ENCODE measurements at places on chromosomes 12 and 14.

DNA sequence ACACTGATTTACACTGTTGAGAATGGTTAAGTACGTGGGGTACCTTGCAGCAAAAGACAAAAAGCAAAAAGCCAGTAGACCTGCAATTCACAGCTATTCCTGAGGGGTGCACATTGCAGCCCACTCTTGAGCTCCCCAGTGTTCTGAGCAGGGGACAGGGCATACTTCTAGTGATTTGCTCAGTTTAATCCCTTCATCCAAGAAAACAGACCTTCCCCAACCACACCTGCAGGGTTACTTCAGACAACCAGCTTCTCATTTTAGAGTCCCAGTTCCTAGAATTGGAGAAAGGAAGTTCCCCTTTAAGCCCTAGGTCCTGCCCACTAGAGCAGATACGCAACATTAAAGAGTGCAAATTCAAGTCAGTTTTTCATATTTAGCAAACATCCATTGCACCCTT, 3.6 kb upstream of the WSB2 start:
- DNase-seq = no peak

GRCh38 chr14:42628602-42629001, 1021.9 kb downstream of the LRFN5 start:
- DNase-seq = no peak

DNA sequence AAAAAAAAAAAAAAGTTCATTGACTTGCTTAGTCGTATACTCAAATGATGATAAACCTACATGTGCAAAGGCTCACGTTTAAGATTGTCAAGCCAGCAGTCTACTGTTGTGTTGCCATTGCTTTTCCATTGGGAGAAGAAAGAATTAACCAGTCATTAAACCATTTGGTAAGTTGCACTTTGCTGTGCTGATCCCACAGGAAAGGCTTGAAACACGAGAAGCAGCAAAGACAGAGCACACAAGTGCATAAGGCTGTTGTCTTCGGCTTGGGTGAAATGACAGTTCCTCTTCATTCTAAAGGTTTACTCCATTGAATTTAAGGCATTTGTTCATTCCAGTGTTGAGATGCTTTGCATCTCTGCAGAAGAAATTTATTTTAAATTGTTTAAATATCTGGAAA, 50.1 kb downstream of the ZC3H14 start:
- no peak for DNase-seq

DNA sequence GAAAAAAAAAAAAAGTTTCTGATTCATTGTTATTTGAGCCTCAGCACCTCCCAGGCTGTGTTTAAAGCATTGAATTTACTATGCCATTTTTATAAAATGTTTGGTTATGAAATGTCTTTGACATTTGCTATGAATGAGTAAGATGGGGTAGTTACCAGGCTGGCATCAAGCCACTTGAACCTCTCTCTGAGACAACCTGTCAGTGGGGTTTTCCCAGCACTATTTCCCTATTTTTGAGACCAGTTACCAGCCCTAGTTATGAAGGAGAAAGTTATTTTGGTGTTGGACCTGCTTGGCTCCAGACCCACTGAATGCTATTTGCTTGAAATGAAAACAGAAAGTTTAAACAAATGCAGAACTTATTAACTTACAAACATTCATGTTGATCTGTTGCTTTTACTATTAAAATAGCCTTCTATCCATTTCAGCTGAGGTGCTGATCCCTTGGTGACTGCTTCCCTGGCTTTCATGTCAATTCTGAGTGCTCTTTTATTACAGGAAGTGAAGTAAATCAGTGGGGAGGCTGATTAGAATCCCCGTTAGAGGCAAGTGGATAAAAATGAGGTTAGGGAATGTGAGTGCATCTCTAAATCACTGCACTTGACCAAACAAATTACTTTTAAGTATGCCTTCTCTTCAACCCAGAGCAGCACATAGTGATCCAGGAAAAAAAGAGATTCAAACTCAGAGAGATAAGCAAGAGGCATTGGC, 37.8 kb downstream of the LLPH start:
- no peak for DNase-seq

DNA sequence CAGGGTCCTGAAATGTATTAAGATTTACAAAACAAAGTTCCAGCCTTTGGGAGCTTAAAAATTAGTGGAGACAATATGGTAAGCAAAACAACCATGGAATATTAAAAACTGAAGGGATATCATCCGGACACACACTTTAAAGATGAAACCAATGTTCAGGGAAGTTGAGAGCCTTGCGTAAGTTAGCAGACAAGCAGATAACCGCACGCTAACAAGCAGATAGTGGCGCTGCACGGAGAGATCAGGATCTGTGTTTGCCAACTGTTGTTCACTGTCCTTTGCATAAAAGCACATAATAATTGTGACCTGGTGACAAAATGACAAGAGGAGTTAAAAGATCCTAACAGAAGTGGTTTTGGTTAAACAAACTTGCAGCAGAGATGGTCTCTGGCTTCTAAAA, 14.3 kb upstream of the TMEM229B start:
- DNase-seq = no peak

DNA sequence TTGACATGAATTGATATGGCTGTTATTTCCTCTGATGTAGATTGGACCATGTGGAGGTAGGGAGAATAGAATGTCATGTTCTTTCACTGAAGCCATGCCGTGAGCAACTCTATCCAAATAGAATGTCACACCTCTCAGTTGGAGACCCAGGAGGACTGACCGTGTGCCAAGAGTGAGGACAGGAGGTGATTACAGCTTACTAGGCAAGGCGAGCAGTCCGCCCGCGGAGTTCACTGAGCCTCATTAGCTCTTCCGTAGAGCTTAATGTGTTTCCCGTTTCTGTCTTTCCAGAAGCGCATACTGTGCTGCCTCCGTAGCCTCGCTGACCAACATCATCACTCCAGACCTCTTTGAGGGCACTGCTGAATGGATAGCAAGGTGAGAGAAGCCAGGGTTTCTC, 45.6 kb downstream of the FNTB start:
- no peak for DNase-seq

DNA sequence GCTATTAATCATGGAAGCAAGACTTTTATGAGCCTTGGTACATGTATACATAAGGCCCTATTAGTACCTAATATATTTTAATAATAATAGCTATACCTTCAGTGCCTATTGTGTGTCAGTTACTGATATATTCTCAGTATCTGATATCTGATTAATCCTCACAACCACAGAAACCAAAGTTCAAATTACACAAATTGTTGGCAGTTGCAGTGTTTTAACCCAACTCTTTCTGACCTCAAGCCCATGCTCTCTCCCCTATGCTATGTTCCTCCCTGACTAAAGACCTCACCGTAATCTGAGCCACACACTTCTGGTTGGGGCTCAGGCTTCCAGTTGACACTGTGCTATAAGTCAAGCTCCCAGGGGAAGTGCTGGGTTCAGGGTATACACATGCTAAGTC, 214.4 kb downstream of the SPTSSA start:
- DNase-seq = no peak

DNA sequence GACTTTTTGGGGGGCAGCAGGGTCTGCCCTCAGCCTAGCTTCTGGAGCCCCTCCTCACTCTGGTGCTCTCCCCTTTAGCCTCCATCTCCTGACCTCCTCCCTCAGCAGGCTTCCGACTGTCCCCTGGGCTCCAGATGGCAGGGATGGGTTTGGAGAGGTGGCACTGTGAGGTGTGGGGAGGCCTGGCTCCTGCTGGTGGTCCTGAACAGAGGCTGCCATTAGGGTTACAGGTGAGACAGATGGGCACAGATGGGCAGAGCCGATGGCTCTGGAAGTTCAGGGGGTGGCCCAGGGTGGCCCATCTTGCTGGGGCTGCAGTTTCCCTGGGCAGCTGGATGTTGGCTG, 68.5 kb upstream of the BEGAIN start:
- DNase-seq = no peak

DNA sequence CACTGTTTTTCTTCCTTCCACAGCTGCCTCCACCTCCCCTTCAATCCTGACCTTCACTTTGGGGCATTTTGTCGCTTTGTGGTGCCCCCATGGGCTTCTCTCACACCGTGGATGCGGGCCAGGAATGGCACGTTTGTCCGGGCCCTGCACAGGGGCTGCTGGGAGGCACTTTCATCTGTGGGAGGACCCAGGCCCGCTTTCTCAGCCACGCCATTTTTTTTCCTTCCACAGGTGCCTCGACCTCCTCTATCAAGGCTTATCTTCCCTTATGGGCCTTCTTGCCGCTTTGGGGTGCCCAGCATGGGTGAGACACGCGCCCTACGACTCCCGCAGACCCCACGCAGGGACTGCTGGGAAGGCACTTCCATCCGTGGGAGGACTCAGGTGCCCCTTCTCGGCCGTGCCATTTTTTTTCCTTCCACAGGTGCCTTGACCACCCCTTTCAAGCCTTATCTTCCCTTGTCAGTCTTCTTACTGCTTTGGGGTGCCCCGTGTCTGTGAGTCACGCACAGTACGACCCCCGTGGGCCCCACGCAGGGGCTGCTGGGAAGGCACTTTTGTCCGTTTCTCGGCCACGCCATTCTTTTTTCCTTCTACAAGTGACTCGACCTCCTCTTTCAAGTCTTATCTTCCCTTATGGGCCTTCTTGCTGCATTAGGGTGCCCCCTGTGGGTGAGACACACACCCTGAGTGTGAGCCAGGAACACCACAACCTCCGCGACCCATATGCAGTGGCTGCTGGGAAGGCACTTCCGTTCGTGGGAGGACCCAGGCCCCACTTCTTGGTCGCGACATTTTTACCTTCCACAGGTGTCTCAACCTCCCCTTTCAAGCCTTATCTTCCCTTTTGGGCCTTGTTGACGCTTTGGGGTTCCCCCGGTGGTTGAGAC, 270.7 kb downstream of the ALG10 start:
- peak; percentile 6 for DNase-seq

DNA sequence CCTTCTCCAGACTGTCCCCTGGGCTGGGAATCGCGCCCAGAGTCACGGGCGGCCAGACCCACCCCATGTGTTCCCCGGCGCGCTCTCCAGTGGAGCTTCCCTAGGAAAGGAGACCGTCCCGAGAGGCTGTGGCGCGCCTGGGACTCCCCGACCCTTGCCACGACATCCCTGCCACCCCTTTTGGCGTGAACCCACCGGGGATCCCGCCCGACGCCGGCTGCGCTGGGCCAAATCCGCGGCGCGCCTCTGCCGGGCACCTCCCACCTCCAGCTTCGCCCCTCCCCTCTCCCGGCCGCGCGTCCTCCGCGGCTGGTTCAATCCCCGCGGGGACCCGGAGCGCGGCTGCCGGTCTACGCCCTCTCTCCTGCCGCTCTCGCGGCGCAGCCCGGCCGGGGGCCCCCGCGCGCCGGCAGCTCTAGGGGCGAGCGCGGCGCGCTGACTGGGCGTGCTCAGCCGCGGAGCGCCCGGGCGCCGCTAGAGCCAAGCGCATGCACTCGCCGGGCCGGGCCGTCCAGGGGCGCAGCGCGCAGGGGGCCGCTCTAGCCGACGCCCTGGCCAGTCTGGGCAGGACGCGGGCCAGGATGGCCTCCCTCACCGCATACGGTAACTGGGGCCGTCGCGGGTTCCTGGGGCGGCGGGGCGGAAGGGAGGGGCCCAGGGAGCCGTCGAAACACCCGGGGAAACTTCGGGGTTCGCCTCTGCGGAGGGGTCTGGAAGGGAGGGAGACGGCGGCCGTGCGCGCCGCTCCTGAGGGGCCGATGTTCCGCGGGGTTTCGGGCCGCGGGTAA, 77.4 kb upstream of the ANO4 start:
- DNase-seq = no peak

DNA sequence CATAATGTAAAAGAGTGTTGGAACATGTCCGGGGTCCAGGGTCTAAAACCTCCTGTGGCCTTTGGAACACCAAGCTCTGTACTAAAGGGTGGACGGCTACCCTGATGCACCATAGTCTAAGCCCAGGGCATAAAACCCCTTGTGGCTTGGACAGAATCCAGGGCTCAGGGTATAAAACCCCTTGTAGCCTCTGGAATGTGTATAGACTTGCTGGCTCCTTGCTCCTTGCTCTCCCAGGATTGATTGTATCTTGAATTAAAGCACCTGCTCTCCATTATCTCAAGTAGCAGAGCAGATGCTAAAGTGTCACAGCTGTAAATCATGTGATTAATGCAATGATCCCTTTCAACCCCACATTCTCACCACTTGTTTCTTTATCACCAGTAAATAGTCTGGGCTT, 556.5 kb downstream of the LRFN5 start:
- DNase-seq = no peak

DNA sequence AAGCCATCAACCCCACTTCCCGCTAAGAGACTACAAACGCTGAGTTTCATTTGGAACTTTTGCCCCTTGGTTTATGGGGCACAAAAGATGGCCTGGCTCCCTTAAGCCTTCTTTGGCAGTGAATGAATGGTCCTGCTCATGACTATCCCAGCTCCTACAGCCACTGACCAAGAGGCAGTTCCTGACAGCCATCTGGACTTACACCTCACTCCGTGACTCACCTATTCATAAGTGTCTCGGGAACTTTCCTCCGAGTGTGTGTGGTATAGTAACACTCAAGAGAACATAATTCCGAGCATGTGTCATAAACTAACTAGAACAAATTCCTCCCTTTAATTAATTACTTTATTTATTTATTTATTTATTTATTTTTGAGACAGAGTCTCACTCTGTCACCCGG, 51.9 kb upstream of the NUDT4 start:
- no peak for DNase-seq

DNA sequence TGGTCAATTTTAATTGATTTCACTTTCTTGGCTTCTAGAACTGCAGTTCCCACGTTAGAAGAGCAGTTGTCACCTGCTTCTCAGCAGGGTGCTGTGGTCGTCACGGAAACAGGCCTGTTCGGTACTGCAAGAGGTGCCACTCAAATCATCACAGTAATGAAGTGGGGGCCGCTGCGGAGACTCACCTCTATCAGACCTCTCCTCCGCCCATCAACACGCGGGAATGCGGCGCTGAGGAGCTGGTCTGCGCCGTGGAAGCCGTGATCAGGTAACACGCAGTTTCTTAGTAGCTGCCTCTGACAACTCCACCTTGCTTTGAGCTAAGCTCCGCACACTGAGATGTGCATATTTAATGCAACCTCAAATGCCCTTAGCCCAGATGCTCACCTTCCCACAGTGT, 107.2 kb downstream of the UNC79 start:
- DNase-seq = no peak

GRCh38 chr14:35347323-35348043, 55.3 kb downstream of the PSMA6 start:
- no peak for DNase-seq

DNA sequence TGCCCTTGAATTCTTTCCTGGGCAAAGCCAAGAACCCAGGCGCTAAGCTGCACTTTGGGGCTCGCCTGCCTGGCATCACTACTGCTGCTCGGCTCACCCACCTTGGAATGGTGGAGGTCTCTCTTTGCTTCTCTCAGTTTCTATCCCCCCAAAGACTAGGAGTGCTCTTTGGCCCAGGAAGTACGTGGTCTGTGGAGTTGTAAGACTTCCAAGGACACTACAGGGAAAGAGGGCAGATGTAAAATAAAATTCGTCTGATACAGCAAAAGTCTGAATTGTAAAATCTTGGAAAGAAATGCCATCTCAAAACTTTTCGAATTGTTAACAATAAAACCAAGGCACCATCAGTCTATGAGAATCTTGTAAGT, 52.5 kb upstream of the MAP1LC3B2 start:
- no peak for DNase-seq

DNA sequence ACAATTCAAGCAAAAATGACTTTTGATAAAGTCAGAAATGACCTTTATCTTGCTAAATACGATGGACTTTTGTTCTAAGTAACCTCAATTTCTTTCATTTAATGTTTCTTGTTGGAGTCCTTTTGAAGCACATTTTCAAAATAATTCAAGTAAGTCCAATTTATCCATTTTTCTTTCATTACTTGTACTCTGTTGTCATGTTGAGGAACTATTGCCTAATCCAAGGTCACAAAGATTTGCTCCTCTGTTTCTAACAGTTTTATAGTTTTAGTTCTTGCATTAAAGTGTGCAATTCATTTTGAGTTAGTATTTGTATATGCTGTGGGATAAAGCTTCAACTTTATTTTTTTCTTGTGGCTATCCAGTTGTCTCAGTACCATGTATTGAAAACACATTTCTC, 66.7 kb downstream of the CCER1 start:
- DNase-seq = no peak

- no peak for DNase-seq
These were observed 42.1 kb downstream of the LIMA1 start for GRCh38 chr12:50241178-50241577.

All from activated naive CD4-positive, alpha-beta T cell treated with anti-CD3 and anti-CD28 coated beads, Interleukin-2, amount 50 U/mL, for 16 hours (primary cell).